ENCODE measurements at places on chromosomes 4 and X.

DNA sequence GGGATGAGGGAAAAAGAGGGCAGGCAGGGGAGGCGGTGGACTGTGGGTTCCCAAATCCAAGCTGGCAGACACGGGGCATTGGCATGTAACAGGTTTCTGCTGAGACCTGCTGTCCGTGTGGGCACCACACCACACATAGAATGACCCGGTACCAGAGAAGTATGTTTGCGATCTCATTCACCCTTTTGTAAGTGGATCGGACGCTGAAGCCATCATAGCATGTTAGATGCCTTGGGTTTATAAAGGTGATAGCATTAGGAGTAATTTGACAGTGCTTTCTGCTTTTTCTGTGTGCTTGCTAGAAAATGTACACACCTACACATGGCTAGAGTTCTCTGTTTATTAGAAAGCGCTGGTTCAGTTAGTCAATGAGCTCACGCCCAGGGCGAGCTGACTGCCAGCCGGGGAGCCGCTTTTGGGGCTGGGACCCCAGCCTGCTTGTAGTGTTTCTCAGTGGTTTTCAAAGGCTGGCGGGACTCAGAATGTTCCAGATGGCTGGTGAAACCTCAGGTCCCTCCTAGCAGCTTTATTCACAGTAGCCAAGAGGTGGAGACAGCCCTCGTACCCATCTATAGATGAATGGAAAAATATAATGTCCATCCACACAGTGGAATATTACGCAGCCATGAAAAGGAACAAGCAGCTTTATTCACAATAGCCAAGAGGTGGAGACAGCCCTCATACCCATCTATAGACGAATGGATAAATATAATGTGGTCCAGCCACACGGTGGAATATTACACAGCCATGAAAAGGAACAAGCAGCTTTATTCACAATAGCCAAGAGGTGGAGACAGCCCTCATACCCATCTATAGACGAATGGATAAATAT lies 579 bp downstream of the IL3RA start:
- DNase-seq: no peak

DNA sequence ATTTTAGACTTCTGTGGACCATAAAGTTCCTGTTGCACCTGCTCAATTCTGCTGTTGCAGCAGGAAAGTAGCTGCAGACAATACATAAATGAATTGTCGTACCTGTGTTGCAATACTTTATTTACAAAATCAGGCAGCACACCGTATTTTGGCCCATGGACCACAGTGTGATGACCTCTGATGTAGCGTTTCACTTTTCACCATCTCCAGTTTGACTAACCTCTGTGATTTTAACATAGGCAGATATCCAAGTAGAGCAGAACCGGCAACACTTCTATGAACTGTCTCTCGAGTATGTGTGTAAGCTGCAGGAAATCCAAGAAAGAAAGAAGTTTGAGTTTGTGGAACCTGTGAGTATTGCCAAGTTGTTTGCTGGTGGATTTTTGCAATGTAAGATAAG lies 132.7 kb downstream of the ARHGAP10 start:
- DNase-seq: no peak

GRCh38 chr4:165351359-165352130 lies 24.1 kb downstream of the MSMO1 start:
- no peak for DNase-seq

GRCh38 chr4:183729069-183729406 lies 69.9 kb downstream of the TRAPPC11 start:
- DNase-seq: no peak

DNA sequence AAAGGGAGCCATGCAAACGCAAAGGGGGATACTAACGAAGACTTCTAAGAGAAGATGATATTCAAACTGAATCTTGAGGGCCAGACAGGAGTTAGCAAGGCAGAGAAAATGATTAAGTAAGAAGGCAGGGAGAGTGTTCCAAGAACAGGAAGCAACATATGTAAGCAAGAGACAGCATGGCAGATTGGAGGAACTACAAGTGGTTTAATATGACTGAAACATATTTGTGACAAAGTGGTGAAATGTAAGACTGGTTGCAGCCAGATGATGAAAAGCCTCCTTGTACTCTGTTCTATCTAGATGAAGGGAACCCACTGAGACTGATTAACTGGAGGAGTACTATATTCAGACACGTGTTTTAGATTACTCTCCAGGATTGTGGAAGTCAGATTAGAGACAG lies 116.6 kb upstream of the DIAPH2 start:
- DNase-seq: no peak

DNA sequence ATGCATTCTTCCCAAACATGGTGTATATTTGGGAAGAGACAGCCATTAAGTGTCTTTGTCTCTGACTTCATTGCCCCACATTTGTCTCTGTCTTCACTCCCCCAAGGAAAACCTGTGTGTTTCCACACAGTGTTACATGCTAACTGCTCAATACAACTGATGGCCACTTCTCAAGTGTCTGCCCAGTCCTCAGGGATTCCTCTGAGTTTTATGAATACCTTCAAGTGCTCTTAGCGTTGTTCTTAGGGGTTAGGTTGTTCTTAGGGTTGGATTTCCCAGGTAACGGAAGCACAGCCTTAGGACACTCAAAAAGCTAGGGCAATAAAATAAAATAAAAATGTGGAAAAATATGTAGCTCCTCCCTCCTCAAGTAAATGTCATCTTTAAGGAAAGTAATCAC lies 64.7 kb upstream of the PLAC8 start:
- DNase-seq: no peak

- no peak for DNase-seq
These were observed 37.2 kb upstream of the MAGEA4 start for GRCh38 chrX:151875270-151876026.

DNA sequence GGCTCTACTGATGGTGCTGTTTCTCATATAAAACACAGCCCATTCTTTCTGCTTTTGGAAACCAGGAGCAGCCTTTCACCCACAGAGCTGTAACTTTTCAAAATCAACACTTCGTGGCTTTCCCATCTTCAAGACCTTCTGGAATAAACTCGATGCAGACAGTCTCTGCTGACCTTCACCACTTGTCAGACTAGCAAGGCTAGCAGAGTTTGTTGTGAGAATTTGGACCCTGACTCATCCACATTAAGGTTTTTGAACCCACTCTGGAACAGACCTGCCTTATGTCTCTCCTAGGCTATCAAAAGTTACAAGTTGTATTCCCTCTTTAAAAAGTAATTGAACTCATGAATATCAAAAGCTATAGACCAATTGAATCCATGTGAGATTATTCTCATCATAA lies 88.6 kb downstream of the MAML3 start:
- no peak for DNase-seq

GRCh38 chr4:71113294-71113693 lies 119.8 kb downstream of the DCK start:
- no peak for DNase-seq

GRCh38 chr4:74031576-74031975 lies 6.9 kb downstream of the CXCL3 start:
- no peak for DNase-seq
